ENCODE measurements at places on chromosomes 2 and 18.

GRCh38 chr2:143588746-143589145 lies 459.5 kb downstream of the ARHGAP15 start:
- no peak for DNase-seq

- peak; percentile 40 for DNase-seq
Observed at GRCh38 chr18:22813648-22814328, 119.3 kb upstream of the RBBP8 start.

- DNase-seq: no peak
Observed at GRCh38 chr2:10763461-10763800, 42.0 kb downstream of the ATP6V1C2 start.

- peak; percentile 56 for DNase-seq
Observed at GRCh38 chr18:3748086-3748485, 298.1 kb downstream of the TGIF1 start.

- DNase-seq: no peak
Observed at GRCh38 chr18:7037470-7037869, 80.1 kb downstream of the LAMA1 start.

DNA sequence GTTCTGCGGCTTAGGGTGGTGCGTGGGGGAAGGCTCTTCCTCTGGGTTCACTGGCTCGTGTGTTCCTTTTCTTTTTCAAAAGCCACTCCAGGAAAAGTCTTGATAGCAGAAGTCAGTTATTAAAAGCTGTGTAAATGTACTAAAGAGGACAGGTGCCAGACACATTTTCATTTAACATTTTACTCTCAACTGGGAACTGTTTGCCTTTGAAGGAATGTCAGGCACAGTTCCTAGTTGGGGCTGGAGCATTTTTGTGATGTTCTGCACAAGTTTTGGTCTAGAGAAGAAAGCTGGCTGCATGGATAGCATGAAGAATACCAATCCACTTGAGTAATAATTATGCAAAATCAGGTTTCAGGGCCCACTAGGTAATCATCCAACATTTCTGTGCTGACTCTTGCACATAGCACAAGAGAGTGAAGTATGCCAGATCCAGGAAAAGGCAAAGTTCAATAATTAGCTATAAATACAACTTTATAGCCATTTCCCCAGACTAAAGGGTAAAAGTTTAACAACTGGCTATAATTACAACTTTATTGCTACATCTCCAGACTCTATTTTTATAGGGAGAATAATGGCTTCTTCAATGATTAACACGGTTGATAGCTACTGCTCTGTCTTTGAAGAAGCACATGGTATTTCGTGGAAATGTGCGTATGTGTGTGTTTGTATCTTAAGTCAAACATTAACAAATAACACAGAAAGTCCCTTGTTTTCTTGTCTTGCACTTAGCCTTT lies 16.2 kb downstream of the SCYGR8 start:
- DNase-seq: no peak

GRCh38 chr18:12534820-12535219 lies 123.1 kb downstream of the SPIRE1 start:
- DNase-seq: no peak

- DNase-seq: no peak
Observed at GRCh38 chr18:9925369-9925768, 11.6 kb downstream of the VAPA start.

DNA sequence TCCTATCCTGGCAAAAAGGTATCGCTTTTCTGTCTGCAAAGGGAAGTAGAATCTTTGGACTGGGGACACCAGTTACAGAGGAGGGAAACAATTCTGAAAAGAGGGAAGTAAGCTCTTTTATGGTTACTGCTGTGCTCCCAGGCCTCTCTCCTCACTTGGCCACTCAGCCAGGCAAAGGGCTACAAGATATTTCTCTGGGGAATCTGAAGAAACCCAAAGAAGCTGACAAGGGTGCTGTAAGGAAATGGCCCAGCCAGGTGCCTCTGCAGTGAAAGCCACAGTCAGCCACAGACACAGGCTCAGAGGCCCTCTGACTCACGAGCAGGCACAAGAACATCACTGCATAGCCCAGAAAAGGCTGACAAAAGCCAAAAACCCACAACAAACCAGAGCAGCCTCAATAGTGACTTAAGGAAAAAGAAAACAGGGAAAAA lies 5.8 kb downstream of the HDLBP start:
- peak; percentile 32 for DNase-seq

- peak; percentile 13 for DNase-seq
Observed at GRCh38 chr2:163735685-163736432, at the start of gene FIGN. TSS of gene FIGN (minus strand) at chr2:163736008. CDS start at chr2:163734927, 1,081 bp downstream.

GRCh38 chr2:218983263-218983933 lies 1.6 kb downstream of the FEV start:
- DNase-seq: no peak

DNA sequence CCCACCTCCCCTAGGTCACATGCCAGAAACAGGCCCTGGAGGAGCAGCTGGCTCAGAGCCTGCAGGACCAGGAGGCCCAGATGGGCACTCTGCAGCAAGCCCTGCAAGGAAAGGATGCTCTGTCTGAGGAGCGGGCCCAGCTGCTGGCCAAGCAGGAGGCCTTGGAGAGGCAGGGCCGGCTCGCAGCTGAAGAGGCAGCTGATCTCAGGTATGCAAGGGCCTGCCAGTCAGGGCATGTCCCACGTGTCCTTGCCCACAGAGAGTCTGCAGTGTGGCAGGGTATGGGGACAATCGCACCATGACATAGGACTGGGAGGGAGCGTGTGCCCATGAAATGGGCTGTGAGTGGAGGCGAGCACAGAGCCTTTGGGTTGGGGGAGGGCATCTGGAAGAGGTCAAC lies 39.9 kb downstream of the CROCC2 start:
- DNase-seq: no peak

GRCh38 chr18:48828691-48829442 lies 121.9 kb downstream of the SMAD7 start:
- DNase-seq: no peak

GRCh38 chr2:47187069-47187468 lies 32.0 kb upstream of the STPG4 start:
- no peak for DNase-seq

- no peak for DNase-seq
Observed at GRCh38 chr18:7657050-7657449, 89.9 kb downstream of the PTPRM start.

GRCh38 chr2:134402410-134402809 lies 148.5 kb downstream of the MGAT5 start:
- DNase-seq: no peak

GRCh38 chr2:234635284-234635683 lies 138.4 kb upstream of the ARL4C start:
- no peak for DNase-seq

DNA sequence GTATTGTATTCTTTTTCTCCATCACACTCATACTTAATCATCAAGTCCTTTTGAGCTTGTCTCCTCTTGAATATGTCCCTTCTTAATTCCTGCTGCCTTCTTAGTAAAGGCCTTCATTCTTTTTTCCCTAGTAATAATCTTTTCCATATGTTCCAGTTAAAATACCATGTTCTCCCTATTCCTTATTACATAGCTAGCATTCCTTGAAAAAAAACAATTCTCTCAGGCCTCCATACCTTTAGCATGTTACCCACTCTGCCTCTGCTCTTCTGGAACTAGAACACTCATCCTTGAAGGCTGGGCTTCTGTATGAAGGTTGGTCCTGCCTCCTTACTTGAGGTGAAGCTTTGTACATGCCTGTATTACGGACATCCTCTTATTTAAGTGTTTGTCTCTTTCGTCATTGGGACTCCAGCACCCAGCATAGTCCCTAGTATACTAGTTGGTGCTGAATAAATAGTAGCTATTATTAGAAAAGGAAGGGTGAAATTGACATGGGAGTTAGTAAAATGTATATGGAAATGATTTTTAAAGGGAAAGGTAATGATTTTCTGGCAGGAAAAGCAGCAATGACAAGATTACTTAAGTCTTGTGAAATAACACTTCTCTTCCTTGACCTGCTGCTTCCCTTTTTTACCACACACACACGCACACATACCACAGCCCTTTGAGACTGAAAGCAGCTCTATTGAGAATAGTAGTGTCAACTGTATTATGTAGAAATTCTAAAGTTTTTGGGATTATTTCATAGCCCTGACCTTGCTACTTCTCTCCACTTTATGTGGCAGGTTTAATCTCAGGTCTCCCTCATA lies 45.6 kb downstream of the REL start:
- DNase-seq: peak; percentile 73

- DNase-seq: peak; percentile 17
Observed at GRCh38 chr2:169363560-169364150, 1.3 kb upstream of the LRP2 start.

DNA sequence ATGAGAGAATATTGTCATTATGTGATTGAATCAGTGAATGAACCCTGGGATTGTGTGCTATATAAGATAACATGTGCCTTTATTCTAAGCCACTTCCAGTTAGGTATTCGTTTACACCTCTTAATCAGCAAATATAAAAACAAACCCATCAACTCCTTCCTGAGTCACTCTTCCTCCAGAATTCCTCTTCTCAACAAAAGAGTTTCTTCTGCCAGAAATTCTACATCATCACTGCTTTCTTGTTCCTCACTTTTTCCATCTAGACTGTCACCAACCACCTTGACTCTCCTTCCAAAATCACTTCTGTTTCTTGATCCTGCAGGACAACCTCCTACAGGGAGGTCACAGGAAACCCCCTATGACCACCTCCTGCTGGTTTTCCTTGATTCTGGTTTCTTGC lies 261.4 kb downstream of the CYP26B1 start:
- no peak for DNase-seq

GRCh38 chr18:44691148-44691925 lies 10.6 kb downstream of the SETBP1 start:
- DNase-seq: no peak
